ENCODE measurements at places on chromosomes 12 and 14.

GRCh38 chr12:29710104-29710503, 73.6 kb downstream of the TMTC1 start:
- no peak for DNase-seq

DNA sequence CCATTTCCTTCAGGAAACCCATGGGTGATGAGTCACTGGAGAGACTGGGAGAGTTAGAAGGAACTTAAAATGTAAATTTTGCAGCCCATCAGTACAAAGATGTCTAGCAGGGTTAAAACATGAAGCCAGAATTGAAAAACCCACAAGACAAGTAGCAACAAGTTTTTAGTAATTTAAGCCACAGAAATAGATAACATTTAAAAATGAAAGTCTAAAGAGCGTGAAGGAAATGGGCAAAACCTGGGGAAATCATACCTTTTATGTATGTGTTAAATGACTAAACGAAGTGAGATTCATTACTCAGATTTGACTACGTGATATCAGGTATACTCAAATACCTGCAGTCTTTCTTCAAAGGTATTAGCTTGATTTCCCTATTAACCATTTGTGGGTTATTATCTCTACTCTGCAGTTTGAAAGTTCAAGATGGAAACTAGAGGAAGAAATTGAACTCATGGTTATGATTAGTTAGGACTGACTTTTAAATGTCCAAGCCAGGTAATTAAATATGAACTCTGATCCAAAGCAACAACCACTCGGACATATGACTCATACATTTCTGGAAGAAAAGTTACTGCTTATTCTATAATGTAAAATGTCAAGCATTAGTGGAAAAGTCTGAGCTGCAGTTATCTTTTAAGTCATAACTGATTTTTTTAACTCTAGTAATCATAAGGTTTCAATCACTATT, 84.1 kb downstream of the ITPR2 start:
- DNase-seq = no peak

GRCh38 chr12:47818467-47819137, 1.1 kb downstream of the HDAC7 start:
- no peak for DNase-seq

- DNase-seq = no peak
Measured at GRCh38 chr14:57831981-57832380, 33.9 kb downstream of the SLC35F4 start.

GRCh38 chr12:5778821-5779220, 166.2 kb downstream of the ANO2 start:
- no peak for DNase-seq

- no peak for DNase-seq
Measured at GRCh38 chr12:89576572-89577220, 50.8 kb upstream of the POC1B start.

DNA sequence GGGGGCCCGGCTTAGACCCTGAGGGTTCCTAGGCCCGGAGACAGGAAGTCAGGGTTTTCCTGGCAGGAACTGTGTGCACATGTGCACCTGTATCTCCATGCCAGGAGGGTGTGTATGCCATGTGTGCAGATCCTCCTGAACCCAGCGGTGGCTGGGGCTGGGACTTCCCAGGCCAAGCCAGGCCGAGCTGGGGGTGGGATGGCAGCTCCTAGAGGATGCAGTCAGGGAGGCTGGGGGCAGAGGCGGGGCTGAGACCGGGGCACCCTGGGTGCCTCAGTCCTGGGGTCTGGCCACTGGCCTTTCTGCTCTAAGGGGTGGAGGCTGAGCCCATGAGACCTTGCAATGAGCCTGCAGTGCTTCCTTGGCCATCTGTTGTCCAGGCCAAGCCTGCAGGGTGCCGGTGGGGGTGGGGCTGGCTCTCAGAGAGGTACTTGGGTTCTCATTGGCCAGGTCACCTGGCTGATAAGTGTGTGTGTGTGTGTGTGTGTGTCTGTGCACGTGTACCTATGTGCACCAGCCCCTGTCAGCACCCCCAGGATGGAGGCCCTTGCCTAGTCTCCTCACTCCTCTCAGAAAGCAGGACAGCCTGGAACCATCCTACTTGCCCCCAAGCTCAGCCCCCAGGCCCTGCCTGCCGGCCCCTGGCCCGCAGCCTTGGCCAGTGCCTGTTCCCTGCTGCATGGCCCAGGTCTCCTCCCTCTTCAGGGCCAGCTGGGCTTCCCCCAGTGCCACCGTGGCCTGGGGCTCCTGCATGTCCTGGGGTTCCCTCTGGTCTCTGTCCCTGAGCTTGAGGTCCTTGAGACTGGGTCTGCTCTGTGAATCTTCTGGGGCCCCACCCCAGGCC, 10.6 kb upstream of the TNFAIP2 start:
- DNase-seq = no peak

DNA sequence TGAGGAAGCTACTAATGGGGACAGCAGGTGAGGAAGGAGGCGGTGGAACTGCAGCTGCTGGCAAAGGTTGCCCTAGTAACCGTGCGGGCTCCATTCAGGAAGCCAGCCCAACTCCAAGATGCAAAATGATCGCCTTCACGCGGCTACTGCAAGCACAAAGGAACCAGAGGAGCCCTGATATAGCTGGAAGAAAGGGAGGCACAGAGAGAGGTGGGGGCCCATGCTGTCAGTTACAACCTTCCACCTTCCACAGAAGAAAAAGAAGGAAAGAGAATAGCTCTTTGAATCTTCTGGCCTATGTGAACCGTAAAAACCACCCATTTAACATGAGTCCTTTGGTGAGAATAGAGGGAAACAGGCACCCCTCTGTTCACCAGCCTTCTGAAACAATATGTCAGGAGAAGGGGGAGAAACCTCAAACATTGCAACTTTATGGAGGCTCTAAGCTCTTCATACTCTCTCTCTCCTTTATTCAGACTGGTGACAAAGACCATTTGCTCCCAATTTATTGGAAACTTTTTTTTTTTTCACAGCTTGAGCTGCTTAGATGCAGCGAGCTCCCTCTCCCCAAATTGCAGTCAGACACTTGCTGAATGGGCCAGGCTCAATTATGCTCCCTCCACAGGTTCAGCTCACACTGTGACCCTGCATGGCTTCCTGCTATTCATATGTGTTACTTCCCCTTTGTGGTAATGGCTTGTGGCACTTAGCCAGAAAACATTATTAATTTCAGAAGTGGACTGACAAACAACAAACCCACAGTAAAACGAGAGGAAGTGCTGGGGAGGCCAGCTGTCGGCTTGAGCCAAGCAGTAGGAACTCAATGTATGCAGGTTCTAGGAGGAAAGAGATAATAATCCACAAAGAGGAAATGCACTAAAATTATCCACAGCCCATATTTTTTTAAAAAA, 6.2 kb downstream of the DUSP6 start:
- peak; percentile 73 for DNase-seq

- DNase-seq = peak; percentile 59
Measured at GRCh38 chr12:2682296-2683251, 112.2 kb upstream of the FKBP4 start.

- no peak for DNase-seq
Measured at GRCh38 chr12:110619534-110619953, 5.6 kb downstream of the TCTN1 start.

GRCh38 chr12:89129167-89129870, 223.0 kb downstream of the DUSP6 start:
- no peak for DNase-seq

GRCh38 chr12:89932954-89933353, 224.3 kb upstream of the ATP2B1 start:
- DNase-seq = peak; percentile 42

- no peak for DNase-seq
Measured at GRCh38 chr12:120936197-120936596, 32.0 kb upstream of the SPPL3 start.

DNA sequence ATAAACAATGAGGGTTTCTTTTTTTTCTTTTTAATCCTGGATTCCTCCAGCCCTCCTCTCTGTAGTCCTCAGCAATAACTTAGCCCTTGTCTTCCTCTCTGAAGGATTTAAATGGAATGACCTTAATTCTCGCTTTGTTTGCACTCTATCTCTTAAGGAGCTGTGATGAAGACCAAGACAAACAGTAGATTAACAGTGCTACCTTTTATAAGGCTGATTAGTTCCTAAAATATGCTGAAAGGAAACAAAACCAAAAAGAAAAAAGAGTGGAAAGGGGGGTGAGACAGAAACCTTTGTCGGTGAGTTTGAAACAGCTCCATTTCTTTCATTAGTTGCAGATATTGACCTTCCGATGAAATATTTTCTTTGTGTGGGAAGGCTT, 38.7 kb upstream of the PTCSC3 start:
- DNase-seq = no peak

GRCh38 chr12:104951759-104952509, 6.2 kb downstream of the SLC41A2 start:
- peak; percentile 54 for DNase-seq

DNA sequence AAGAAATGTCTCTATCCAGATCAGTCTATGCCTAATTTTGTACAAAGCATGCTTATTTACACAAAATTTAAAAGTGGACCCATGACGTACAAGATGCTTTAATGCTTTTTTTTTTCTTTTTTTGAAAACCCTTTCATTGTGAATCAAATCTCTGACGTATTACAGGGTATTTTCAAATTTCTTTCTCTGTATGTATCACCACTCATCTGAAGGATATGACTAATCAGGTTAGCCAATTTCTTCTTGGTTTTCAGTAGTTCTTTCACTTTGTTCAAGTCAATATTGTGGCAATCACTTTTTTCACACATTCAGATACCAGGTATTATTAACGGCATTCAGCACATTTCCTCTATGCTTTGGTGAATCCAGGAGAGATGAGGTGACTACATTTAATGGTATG, 685.3 kb downstream of the TRHDE start:
- DNase-seq = no peak

DNA sequence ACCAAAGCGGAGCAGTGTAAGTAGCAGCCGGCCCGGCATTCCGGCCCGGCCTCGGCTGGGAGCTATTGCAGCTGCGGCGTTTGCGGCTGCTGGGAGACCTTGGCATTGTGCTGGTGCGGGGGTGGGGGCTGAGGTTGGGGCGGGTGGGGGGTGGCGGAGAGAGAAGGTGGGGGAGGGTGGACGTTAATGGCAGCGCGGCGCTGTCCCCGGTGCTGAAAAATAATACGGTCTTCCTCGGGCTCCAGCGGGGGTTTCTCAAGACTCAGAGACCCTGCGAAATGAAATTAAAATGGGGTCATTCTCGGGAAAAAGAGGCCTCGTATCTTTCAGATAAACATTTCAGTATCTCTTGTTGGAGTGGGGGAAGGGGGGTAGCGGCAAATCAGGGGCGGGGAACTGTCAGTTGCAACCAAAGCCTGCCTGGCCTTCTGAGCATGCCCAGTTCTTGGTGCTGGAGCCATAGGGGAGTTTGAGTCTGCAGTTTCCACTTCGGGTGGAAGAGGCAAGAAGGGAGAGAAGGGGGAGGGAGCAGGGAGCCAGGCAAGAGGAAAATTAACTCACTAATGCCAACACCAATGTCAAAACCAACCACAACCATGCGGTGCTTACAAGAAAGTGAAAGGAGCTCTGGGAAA, 414 bp downstream of the UNC79 start:
- peak; percentile 1 for DNase-seq

- no peak for DNase-seq
Measured at GRCh38 chr12:78645956-78646355, 218.6 kb upstream of the SYT1 start.

DNA sequence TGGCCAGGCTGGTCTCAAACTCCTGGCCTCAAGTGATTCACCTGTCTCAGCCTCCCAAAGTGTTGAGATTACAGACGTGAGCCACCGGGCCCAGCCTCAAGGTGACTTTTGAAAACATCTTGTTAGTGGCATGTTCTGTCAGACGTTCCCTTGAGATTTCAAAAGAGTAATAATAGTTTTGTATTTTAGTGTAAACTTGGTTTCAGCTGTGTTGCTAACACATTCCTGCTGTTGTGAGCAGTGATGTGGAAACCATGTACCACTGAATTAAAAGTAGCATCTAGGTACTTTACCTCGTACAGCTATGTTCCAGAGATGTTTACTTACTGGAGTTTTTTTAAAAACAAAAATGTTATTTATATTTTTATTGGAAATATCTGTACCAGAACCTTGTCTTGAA, 111.3 kb downstream of the AEBP2 start:
- DNase-seq = no peak

DNA sequence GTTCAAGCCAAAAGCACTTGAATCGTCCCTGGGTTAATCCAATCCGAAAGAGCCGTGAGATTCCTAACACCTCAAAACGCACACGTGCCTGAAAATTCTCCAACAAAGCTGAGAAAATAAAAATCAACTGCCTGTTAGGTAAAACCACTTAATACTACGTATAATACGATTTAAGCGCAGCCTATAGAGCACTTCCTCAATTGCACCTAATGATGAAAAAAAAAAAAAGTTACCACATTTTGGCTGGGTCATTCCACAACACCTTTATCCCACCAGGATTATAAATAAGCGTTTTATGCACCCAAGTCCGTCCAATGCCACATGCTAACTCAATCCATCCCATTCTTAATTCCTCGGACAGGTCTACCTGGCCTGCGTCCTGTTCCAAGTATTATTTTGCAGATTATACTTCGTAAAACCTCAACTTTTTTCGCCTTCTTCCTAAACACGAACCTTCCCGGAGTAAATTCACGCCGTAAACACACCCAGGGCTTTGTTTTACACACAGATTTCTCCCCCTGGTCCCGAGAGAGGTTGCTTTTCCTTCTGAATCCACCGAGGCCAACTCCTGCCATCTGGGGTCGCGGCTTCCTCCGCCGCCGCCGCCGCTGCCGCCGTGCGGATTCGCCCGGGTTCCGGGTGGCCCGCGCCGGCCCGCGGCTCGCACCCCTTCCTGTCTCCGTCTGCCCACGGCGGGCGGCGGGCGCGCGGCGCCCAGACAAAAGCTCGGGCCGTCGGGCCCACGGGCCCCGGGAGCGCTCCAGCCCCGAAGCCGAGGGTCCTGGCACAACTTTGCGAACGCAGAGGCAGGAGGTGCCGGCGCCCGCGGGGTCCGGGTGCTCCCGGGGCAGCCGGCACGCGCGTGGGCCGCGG, 66.2 kb downstream of the RNF34 start:
- no peak for DNase-seq

GRCh38 chr12:103956509-103957027, 9.1 kb upstream of the TDG start:
- no peak for DNase-seq

DNA sequence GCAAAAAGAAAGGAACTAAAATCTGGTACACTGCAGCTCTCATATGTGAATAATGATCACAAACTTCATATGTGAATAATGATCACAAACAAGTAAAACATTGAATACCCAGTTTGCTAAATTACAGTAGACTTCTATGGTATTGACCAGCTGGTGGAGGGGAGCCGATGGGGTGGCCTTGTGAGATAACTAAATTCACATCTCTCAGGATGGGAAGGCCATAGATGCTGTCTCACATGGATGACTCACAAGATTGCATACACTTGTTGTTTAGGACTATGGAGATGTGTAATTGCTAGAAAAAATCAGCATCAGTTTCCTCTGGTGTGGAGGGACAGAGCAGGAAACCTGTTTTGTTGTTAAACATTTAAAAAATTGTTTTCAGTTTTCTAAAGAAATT, 49.2 kb downstream of the ACACB start:
- DNase-seq = peak; percentile 50

DNA sequence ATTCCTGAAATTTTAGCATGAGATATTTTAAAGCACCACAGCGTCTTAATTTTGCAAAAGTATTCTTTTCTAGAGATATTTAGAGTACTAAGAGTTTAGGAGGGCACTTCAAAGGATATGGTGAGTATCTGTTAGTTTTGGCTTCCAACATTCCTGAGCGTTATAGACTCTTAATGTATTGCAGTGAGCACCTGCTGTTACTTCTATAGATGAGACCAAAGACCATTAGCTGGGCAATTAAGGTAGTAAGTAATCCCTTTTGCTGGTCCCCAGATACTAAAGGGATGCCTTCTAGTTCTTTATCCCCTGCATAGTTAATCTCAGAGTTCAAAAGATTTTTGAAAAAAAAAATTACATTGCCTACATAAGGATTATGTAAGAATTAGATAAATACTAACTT, 975.6 kb downstream of the GALC start:
- DNase-seq = no peak

GRCh38 chr12:104295954-104296353, 7.6 kb upstream of the EID3 start:
- peak; percentile 37 for DNase-seq

Data from amniotic epithelial cell (primary cell).